ENCODE measurements at places on chromosomes 6 and 20.

- DNase-seq = no peak
Observed at GRCh38 chr6:115131709-115132490, 789.1 kb upstream of the HS3ST5 start.

DNA sequence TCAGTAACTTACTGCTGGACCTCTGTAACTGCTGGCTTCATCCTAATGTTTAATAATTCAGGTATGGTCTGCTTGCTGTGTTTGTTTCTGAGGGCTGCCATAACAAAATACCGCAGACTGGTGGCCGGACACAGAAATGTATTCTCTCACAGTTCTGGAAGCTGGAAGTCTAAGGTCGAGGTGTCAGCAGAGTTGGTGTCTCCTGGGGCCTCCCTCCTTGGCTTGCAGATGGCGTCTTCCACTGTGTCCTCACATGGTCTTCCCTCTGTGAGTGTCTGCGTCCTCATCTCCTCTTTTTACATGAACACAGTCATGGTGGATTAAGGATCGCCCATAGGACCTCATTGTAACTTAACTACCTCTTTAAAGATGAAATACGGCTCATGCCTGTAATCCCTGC lies 389.7 kb upstream of the JARID2 start:
- DNase-seq = no peak

DNA sequence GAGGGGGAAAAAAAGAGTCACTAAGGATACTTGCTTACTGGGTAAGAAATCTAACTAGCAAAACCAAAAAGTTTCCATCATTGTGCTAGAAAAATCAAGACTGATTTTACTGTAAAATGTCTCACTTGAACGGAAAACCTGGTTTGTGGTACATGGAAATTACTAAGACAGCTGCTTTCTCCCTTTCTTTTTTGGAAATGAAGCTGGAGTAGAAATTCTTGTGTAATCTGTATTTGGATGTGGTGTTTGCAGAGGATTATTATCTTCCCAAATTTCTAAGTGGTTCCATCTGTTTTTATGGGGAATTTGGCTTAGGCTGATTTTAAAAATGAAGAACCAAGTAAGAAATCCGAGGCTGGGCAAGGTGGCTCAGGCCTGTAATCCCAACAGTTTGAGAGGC lies 20.4 kb downstream of the EPB41L2 start:
- DNase-seq = no peak

- DNase-seq = no peak
Observed at GRCh38 chr20:16001286-16001685, 572.0 kb downstream of the KIF16B start.

DNA sequence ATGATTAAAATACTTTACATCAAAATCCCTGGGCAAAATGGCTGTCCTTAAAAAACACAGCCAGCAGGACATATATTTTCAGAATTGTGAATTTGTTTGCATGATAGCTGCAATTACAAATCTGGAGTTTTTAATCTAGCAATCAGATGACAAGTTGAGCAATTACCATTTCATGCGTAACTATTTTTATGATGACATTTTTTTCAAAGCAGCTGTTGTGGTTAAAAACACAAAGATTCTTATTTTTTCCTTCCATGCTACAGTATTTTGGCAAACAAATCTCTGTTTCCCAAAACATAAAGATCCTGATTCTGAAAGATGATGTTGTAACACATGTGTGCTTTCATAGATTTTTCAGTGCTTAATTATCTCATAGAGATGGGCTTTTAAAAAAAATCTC lies 90.2 kb downstream of the PHACTR1 start:
- no peak for DNase-seq

- no peak for DNase-seq
Observed at GRCh38 chr6:144993870-144994269, 708.7 kb downstream of the UTRN start.

DNA sequence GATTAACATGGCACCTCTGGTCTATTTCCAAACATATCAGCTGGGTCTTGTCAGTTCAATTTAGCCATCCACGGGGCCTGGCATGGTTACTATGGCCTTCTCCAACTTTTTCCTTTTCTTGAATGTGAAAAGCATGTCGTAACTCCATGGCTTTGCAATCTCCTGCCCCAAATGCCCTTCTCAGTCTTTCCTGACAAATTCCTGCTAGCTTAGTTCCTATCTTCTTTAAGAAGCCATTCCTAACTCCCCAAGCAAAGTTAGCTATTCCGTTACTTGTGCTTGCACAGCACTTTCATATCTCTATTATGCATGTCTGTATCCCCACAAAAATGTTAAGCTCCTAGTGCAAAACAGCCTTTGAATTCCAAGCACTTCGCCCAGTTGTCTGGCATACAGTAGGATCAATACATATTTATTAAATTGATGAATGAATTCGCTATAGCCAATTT lies 105.6 kb downstream of the AIG1 start:
- DNase-seq = no peak

DNA sequence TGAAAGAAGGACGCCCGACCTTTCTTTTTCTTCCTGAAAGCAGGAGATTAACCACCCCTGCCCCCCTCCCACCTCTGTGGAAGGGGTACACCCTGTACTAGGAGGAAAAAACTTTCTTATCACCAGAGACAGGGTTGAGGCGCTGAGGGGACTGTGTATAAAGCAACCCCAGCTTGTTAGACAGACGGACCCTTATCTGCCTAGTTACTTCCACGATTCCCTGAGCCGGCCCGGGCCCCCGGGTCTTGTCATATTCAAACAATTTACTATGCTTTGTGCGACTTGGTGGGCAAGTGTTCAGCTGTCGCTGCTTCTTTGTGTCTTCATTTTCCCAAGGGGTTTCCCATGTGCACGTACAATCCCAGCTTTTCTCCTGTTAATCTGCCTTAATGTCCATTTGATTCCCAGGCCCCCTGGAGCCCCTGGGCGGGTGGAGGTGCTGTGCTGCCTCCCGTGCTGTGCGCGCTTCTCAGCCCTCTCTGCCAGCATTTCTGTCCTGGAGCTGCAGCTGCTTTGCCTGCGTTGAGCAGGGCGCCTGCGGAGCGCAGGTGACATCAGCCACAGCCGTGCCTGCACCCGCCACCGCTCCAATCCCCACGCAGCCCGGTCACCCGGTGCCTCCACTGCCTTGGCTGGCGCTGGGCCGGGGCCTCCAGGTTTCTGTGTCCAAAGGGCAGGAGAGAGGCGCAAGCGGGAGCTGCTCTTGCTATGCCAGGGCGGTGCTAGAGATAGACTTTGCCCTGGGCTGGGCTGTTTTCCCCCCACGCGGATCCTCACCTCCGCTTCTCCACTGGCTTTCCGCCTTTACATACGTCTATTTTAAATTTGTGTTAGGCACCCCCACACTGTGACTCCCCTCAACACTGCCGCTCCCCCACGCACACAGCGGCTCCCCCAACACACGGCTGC lies 96.2 kb downstream of the TTLL2 start:
- DNase-seq = no peak

DNA sequence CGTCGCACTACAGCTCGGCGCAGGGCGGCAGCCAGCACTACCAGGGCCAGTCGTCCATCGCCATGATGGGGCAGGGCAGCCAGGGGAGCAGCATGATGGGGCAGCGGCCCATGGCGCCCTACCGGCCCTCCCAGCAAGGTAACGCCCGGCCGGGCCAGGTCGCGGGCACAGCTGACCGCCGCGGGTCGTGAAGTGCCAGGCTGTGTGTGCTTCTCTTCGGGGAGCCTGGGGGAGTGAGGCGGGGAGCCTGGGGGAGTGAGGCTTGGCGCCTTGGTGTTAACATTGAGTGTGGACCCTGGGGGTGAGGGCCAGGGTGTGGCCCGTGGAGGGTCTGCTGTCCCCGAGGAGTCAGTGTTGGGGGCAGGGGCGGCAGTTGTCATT lies 19.4 kb upstream of the MTG2 start:
- no peak for DNase-seq

GRCh38 chr6:4224067-4224978 lies 88.9 kb upstream of the ECI2 start:
- no peak for DNase-seq

- DNase-seq = no peak
Observed at GRCh38 chr6:107616775-107617174, 126.9 kb downstream of the SOBP start.

DNA sequence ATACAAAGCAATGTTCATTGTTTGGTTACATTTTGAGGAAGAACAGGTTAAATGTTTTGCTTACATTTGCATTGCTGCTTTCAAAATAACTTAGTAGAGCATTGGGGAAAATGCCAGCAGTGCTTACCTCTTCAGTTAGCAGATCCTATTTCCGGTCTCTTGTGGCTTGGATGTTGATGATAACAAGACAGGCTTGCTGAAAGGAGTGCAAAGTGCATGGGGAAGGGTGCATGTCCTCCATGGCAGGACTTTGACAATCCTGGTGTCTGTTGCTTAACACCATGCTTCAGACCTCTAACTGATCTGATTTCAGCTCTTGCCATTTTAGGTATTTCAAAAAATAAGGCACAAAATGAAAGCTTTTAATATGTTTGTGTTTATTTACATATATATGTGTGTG lies 21.1 kb downstream of the TPD52L1 start:
- no peak for DNase-seq

- no peak for DNase-seq
Observed at GRCh38 chr6:73242001-73242400, 16.7 kb upstream of the KHDC1L start.

DNA sequence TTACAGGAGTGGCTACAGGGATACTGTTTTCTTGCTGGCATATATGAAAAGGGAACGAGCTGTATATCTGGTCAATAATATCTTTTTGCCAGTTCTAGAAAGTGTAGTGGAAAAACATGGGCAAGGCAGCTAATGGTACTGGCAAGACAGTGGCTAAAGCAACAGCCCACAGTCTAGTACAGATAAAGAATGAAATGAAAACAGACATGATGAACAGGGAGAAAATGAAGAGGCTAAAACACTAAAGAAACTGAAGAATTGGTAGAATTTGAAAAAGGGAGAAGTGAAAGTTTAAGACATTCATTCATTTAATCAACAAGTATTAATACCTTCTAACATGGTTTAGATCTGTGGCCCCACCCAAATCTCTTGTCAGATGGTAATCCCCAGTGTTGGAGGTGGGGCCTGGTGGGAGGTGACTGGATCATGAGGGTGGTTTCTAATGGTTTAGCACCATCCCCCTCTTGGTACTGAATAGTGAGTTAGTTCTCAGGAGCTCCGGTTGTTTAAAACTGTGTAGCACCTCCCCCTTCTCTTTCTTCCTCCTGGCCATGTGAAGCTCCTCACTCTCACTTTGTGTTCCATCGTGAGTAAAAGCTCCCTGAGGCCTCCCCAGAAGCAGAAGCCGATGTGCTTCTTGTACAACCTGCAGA lies 18.1 kb downstream of the FAM184A start:
- DNase-seq = no peak

DNA sequence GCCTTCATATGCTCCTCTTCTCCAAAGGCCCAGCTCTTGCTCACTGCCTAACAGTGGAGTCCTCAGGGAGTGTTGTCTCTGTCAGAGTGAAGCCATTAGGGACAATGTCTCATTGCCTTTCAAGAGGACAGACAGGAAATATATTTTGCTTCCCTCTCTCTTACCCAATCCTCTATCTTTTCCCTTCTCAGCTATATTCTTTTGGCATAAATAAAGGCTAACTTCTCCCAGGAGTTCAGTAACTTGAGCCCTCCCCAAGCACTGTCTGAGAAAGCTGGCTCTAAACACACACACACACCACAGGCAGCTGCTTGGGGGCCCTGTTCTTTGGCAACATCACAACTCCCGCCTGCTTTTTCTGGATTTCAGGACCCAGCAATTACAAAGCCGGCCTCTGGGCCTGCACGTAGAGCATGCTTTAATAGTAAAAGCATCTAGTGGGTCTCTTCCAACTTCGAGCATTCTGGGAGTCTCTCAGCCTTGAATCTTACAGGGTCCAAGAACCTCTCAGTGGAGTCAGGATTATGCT lies 34.7 kb upstream of the LAMA4 start:
- peak; percentile 68 for DNase-seq

GRCh38 chr6:17816921-17817611 lies 110.3 kb upstream of the NUP153 start:
- DNase-seq = no peak

- DNase-seq = no peak
Observed at GRCh38 chr20:1330075-1330830, 1.3 kb upstream of the SDCBP2 start.

GRCh38 chr20:61805781-61806180 lies 259.9 kb downstream of the TAF4 start:
- no peak for DNase-seq

DNA sequence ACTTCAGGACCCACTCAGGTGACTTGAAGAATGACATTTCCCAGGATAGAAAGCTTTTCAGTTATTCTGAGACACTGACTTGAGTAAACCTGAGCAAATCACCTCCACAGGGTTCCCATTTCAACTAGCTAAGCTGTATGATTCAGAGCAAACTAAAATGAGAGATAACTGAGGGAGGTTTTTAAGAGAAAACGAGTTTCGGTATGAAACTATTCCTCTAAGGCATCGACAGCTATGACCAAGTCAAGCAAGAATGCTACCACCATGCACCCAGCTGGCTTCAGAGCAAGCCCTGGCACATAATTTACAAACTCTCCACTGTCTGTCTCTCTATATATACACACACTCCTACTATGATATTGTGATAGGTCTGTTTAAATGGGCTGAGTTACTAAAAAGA lies 75.4 kb downstream of the PERP start:
- no peak for DNase-seq

GRCh38 chr20:1105599-1106194 lies 12.7 kb upstream of the PSMF1 start:
- DNase-seq = no peak

GRCh38 chr6:125046107-125046925 lies 84.1 kb downstream of the RNF217 start:
- DNase-seq = no peak

- no peak for DNase-seq
Observed at GRCh38 chr6:165830761-165831160, 167.7 kb upstream of the PDE10A start.

- no peak for DNase-seq
Observed at GRCh38 chr20:18628330-18628920, 40.6 kb downstream of the DTD1 start.

GRCh38 chr6:115832186-115832585 lies 228.5 kb downstream of the FRK start:
- DNase-seq = no peak

DNA sequence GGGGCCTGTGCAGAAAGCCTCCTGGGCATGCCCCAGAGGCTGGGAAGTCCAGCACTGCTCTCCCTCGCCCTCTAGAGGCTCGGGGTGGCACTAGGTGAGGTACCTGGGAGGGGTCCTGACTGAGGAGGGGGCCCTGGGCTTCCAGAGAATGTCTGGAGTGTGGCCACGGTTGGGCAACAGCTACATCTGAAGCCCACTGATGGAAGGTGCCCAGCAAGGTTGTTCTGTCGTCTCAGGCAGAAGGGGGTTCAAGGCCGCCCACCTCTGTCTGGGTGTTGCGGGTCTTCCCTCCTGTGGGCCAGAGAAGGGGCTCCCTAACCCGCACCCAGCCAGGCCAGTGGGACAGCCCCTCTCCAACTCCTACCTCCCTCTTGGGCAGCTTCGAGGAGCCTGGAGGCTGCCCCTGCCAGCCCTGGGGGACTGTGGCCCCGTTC lies 11.4 kb upstream of the VEGFA start:
- no peak for DNase-seq

Data from GM04503 (cell line).